ENCODE measurements at places on chromosomes 2 and 18. TPM values are rescaled to one million over a fixed set of nuclear protein-coding genes. Genes with fewer than 3 reads are reported as not detected.

OSR1 gene
- 0.70 TPM for total RNA-seq

DNA sequence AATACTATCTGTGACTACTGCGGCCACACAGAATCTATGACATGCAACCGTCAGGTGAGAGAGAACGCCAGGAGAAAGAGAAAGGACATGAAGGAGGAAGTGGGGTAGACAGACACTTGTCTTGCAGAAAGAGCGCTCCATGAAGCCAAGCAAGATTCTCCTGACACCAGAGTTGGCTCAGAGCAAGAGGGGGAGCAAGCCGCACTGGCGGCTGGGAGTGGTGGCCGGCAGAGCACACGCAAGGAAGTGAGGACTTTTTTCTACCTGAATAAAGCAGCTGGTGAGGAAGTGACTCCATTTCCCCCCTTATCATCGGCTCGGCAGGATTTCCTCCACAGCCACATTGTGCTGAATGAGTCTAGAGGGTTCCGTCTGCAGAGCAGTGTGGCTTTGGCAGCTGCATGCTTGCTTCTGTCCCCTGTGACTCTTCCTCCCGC, 181.6 kb downstream of the BCL2 start:
- H3K4me1 ChIP-seq = no peaks in the 10 kb centered on the region
- H3K27ac ChIP-seq = no peak overlapping the region
- no peaks in the 10 kb centered on the region for H3K27me3 ChIP-seq
- no peaks in the 10 kb centered on the region for H3K36me3 ChIP-seq

GRCh38 chr2:177334940-177335543, 57.5 kb upstream of the AGPS start:
- no peak overlapping the region for H3K4me3 ChIP-seq
- peaks cover 21% of the 10 kb centered on the region for H3K4me1 ChIP-seq
- H3K27me3 ChIP-seq = no peaks in the 10 kb centered on the region
- H3K36me3 ChIP-seq = no peaks in the 10 kb centered on the region
- no peak overlapping the region for H3K27ac ChIP-seq
- no peak for DNase-seq

FAM124B gene
- 2.5 TPM for total RNA-seq

- no peaks in the 10 kb centered on the region for H3K27me3 ChIP-seq
- H3K27ac ChIP-seq = no peak overlapping the region
- no peaks in the 10 kb centered on the region for H3K36me3 ChIP-seq
- no peaks in the 10 kb centered on the region for H3K4me1 ChIP-seq
- no peak for DNase-seq
Observed at GRCh38 chr2:31075941-31076590, 62.2 kb downstream of the GALNT14 start.

All from liver (tissue), 10 donors.